ENCODE measurements at places on chromosomes 16 and 17.

- no peak for DNase-seq
Observed at GRCh38 chr16:81817789-81818567, 38.9 kb downstream of the PLCG2 start.

DNA sequence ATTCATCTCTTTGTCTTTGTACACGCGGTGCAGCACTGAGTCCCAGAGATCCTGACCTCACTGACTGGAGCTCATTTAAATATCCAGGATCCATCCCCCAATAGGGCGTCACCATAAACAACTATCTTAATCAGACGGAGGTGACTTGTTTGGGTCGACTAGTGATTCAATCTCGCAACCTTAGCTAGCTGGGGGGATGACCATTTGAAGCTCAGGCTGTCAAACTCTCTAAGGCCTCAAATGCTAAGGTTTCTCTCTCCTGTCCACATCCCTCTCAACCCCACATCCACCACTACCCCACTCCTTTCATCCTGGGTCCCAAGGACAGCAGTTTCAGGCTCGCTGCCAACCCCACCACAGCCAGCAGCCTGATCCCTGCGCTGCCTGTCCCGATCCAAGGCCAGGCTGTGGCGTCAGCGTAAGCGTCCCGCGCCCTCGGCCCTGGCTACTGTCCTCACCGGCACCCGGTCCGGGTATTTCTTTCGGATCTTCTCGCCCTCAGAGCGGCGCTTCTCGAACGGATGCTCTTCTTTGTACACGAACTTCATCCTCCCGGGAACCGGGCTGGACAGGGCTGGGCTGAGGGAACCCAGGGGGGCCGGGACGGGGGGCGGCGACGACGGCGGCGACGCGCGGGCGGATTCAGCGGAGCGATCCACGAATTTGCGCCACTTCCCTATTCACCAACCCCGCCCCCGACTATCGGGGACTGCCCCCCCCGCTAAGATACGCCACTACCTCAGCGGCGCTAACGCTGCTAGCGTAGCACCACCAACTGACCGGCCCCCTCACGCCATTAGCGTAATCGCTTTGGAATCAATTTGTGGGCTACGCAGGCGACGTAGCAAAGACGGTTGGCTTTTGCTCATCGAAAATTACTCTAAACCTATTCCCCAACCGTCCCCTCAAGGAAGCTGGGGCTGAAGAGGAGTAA lies at the start of gene GABARAP:
Gene GABARAP, minus strand, starts transcription at position 667 of the 934 bp plus-strand sequence. Its CDS starts 119 bp downstream, at position 548.
- no peak for DNase-seq

DNA sequence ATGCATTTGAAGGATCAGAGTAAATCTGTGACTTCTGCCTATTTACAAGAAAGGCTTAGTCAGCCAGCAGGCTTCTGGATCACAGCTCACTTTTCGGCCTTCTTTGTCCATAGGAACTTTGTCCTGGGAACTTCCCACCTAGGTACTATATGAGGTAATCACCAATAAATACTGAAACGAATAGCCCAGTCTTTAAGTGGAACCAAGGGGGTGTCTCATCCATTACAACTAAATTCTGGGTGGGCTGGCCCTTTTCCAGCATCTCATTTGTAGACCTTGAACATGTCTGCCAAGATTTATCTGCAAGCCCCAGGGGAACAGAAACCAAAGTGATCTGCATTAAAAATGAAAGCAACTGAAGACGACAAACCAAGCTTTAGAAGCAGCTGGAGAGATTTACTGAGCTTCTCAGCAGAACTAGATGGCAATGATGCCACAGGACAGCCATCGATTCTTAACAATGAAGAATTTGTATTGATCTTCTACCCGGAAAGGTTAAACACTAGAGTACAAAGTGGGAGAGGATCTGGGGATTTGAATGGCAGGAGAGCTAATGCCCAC lies 55.5 kb downstream of the SNX11 start:
- DNase-seq: no peak

DNA sequence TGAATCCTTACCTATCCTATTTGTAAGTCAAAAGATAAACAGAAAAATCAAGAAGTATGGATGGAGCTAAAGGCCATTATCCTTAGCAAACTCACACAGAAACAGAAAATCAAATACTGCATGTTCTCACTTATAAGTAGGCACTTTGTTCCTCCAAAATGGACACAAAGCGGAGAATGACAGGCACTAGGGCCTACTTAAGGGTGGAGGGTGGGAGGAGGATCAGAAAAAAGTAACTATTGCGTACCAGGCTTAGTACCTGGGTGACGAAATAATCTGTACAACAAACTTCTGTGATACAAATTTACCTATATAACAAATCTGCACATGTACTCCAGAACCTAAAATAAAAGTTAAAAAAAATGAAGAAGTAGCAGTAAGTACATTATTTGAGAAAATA lies 164.3 kb downstream of the PARN start:
- DNase-seq: no peak

DNA sequence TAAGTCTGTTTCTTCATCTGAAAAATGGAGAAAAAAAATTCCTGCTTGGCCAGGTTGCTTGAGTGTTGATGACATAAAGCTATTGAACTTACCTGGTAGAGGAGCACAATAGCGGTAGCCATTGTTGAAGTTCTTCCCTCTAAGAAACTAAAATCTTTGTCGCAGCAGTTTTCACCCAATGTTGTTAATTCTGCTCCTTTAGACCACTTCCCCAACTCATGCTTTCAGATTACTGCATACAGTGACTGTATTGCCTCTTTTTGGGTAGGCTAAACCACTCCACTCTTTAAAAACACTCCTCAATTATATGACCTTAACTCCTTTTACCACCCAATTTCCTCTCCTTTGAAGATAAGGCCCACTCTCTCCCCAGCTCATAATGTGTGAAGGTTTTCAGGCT lies 35.7 kb upstream of the CCL2 start:
- no peak for DNase-seq

GRCh38 chr16:50712560-50712898 lies 19.1 kb downstream of the NOD2 start:
- DNase-seq: no peak

- DNase-seq: no peak
Observed at GRCh38 chr17:37174205-37174604, 201.6 kb upstream of the C17orf78 start.

DNA sequence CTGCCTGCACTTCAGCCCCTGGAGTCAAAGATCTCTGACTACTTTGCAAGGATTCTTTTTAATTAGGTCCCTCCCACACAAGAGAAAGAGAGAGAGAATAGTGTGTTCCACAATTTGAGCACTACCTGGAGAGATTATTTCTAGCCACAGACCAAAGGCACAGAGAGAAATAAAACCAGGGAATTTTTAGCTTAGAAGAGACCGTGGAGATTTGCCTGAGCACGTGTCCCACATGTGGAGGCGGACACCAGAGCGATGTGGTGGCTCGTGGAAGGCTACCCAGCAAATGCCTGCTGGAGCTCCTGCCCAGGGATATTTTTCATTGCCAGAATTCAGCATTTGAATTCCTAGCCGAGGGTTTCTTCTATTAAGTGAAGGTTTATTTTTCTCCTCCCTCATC lies 50.6 kb downstream of the MGAT5B start:
- DNase-seq: no peak

- DNase-seq: no peak
Observed at GRCh38 chr17:82152114-82152513, 54.1 kb upstream of the FASN start.

GRCh38 chr17:15742921-15743320 lies 10.8 kb downstream of the TBC1D26 start:
- DNase-seq: no peak

DNA sequence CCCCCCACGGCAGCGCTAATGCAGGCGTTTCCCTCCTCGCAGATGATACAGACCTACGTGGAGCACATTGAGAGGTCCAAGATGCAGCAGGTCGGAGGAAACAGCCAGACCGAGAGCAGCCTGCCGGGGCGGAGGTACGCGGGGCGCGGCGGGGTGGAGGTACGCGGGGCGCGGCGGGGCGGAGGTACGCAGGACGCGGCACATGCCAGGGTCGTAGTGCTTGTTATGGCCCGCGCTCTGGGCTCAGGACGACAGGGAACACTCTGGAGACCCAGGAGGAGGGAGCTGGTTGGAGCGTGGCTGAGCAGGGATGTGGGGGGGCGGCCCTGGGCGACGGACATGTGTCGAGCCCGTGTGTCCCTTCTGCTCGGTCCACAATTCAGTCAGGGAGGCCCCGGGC lies 23.4 kb downstream of the MAPK8IP3 start:
- no peak for DNase-seq

DNA sequence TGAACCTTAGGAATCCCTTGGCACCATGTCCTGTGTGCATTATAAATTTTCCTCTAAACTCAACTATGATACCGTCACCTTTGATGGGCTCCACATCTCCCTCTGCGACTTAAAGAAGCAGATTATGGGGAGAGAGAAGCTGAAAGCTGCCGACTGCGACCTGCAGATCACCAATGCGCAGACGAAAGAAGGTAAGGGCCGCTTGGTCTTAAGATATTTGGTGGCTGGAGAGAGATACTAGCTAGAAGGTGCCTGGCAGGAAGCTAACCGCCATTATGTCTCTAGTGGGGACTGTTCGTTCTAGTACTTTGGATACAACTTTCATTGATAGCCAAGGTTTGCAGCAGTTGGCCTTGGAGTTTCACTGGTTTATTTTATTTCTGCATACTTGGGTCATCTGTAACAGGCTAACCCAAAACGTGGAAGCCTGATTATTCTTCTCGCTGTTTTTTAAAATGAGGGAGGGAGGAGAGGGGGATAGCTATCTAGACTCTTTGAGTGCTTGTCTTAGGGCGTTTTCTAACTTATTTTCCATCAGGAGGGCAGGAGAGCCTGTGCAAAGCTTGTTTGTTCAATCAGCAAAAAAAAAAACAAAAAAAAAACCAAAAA lies 1.3 kb downstream of the RBBP6 start:
- no peak for DNase-seq

GRCh38 chr16:79601931-79602627 lies 1.5 kb upstream of the MAF start:
- peak; percentile 37 for DNase-seq

DNA sequence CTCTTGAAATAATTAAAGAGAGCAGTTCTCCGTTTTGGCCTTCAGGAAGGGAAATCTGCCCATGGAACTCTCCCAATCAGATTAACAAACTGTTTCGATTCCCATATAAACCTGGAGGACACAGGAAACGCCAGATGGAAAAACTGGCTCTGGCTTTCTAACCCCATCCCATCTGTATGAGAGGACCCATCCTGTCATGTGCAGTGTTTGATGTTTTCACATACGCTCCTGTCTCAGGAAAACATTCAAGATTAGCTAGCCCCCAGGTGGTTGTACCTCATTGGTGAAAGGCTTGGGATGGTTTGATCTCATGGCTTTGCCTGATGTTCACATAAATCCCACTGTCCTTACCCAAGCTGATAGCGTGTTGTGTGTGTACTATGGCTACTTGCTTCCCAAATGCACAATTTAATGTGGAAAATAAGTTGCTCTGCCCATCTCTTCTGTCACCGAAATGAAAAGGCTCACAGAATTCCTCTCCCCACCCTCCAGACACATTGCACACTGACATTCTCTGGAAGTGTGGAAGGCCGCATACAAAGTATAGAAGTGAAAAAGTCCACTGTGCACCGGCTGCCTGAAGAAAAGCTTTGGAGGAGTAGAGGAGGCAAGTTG lies 18.2 kb upstream of the ERN1 start:
- DNase-seq: no peak

GRCh38 chr17:31629696-31630470 lies 229.2 kb downstream of the COPRS start:
- peak; percentile 3 for DNase-seq

GRCh38 chr17:79940459-79941087 lies 95.1 kb downstream of the TBC1D16 start:
- DNase-seq: no peak

DNA sequence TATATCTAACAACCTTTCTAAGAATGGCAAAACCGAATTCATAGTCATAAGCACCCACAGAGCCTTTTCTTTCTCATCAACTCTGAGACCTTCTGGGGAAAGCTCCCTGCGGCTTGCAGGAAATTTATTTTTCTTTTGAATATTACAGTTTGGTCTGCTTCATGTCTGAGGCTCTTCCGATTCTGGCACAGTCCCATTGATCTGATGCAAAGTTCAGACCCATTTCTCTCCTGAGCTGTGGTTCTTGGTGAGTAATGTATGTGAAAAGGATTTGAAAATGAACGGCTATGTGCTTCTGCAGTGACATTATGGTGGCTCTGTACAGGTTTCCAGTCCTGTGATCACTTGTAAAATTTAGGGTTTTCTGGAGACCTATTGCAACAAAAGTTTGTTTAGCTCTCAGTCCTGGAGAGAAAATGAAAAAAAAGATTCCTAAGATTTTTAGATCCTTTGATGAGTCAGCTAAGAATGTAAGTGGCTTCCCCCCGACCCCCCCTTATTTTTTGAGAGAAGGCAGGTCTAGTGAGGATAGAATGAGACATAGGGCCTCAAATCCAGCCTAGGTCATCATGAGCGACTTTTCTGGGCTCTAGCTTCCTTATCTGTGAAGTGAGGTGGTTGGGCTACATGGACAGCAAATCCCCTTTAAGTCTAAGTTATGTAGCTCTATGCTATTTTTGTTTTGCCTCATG lies 4.6 kb downstream of the GAN start:
- DNase-seq: no peak

DNA sequence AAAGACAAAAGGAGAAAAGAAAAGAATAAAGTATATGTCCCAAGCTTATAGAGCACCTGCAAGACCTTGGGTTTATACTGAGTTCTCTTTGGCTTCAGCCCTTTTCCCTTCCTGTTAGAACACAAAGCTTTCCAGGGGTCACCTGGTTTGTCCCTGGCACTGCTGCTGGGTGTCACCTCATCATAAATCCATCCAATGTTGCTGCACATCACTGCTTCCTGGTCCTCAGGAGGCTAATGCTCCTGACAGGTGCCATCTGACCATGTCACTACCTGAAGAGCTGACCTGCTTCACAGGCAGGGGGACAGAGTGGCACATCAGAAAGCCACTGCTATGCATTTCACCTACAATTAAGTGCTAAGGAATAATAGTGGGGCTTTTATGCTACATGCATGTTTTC lies 164.6 kb upstream of the ELAC2 start:
- DNase-seq: no peak

DNA sequence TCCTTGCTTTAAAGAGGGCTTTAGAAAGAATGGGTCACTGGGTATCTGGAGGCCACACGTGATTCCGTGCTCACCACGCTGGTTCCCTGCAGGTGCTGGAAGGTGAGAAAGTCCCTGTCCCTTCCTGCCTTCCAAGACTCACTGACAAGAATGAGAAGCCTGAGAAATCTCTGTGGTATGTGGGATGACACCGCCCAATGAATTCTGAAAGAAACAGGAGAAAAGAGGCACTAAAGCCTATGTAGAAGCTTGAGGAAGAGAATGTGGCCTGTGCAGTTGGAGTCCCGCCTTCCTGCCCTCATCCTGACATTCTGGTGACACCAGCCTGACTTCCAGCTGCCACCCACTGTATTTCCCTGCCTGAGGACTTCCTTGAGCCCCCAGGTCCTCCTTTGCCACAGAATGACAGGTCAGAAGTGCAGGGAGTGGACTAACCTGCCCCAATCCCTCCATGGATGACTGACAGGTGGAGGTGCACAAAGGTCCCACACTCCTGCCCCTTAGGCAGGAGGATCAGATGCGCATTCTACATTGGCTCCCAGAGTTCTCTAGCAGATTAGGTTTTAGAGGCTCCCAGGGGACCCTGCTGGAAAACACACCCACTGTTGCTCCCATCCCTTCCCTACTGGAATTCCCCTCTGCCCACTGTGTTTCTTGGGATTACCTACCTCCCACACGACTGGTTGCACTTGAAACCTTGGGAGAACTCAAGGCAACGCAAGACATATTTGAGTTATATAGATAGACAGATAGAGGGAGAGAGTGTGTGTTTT lies 38.6 kb upstream of the TENT4B start:
- no peak for DNase-seq
